T47D (cell line): ENCODE measurements at places on chromosomes 7 and 10.
A peak's percentile ranks its signal among the peaks of the same experiment; 100 is the strongest.

- DNase-seq, result no peak
These were observed 73.9 kb downstream of the REEP3 start for GRCh38 chr10:63595072-63595471.

DNA sequence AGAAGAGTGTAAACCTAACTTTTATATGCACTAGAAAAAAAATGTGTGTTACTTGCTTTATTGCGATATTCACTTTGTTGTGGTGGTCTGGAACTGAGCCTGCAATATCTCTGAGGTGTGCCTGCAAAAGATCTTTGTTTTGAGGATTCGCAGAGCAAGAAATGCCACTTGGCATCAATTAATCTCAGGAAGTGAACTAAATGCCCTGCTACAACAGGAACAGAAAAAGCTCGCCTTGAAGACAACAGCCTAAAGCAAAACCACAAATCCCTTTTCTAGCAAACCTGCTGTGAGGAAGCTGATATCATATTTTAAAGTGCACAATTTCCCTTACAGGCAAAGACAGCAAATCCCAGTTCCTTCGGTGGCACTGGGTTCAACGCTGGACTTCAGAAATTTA lies 675.8 kb downstream of the KCNMA1 start:
- DNase-seq, result no peak

DNA sequence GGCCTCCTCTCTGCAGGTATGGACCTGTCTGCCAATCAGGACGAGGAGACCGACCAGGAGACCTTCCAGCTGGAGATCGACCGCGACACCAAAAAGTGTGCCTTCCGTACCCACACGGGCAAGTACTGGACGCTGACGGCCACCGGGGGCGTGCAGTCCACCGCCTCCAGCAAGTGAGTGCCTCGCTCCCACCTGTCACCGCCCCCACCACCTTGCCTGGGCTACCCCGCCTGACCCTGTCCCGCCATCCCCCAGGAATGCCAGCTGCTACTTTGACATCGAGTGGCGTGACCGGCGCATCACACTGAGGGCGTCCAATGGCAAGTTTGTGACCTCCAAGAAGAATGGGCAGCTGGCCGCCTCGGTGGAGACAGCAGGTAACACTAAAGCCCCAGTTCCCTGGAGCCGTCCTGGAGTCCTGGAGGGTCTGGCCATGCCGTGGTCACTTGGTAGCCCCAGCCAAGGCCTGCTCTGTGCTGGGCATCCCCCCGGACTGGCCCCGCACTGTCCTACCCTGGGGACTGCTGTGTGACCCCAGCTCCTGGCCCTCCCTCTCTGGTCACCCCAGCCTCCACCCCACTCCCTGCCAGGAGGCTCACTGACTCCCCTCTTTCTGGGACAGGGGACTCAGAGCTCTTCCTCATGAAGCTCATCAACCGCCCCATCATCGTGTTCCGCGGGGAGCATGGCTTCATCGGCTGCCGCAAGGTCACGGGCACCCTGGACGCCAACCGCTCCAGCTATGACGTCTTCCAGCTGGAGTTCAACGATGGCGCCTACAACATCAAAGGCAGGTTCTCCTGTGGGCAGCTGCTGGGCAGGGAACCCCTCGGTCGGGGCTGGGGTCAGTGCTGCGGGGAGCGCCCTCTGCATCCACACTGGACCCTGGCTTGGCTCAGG lies 178.0 kb downstream of the RNF216 start:
- DNase-seq, result no peak

DNA sequence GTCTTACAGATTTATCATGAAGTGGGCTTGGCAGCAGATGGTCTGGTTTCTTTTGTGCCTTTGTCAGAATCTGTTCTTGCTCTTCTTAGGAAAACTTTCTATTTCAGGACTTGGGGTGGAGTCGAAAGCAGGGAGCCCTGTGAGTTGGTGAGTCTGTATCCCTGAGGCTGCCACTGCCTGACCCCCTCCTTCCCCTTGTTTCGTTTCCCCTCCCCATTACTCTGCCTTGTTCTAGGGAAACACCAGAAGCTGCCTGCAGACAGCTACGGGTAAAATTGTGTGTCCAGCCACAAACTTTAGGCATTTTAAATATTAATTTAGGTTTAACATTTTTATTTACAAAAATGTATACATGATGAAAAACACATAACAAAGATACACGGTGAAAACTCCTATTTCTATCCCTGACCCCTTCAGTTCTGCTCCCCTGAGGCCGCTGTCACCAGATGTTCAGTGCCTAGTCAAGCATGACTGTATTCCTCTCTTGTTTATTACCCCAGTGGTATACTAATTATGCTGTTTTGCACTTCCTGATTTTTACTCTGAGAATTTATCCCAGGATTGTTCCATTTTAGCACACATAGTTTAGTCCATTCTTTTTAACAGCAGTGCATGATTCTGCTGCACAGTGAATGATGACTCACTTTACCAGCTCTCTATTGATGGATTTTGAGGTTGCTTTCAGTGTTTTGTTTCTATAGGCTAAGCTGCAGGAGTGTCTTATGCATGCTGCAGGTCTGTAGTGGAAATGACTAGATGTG lies 9.1 kb downstream of the TSPAN14 start:
- no peak for DNase-seq

- DNase-seq, result no peak
These were observed 534.8 kb downstream of the AUTS2 start for GRCh38 chr7:70132852-70133690.

- peak; percentile 93 for DNase-seq
These were observed 81.7 kb downstream of the DLG5 start for GRCh38 chr10:77844713-77845445.

- no peak for DNase-seq
These were observed 38.0 kb downstream of the POLR1F start for GRCh38 chr7:19670806-19671205.

DNA sequence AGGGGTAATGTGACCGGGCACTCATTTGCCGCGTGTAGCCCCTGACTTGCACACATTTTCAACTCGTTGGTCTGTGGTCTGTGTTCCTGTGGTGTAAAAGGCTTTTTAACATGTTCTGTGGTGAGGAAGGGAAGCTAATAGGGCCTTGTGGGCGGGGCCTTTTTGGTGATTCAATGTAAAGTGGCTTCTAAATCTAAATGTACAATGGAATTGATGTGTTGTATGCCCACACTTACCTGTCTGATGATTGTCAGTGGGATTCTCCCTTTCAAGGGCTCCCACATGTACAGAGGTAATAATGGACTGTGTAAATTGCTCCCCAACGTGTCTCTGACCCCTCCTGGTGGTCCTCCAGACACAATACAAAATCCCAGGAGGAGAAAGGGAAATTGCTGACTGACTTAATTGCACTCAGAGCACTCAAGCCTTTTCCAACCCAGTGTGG lies 43.1 kb upstream of the GATAD1 start:
- no peak for DNase-seq

DNA sequence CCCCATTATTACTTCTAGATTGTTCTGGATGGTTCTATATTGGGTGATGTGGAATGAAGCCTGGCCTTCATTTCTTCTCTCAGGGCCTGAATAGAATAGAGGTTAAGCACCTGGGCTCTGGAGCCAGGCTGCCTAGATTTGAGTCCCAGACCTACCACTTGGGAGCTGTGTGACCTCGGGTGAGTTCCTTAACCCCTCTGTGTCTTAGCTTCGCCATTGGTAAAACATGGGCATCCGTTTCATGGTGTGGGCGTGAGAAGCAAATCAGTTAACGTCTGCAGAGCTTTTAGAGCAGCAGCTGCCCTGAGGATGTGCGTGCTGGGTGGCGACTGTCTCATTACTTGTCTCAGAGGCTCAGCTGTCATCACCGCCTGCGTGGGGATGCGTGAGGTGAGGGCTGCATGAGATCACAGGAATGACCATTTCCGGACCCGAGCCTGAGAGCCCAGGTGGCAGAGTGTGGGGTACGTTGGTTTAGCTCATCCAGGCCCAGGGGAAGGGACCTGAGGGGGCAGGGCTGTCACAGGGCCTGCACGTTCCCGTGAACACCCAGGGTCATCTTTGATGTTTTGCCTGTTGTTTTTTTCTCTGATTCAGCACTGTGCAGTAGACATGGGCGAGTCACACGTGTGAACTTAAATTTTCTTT lies 9.7 kb downstream of the AGAP3 start:
- DNase-seq, result no peak

DNA sequence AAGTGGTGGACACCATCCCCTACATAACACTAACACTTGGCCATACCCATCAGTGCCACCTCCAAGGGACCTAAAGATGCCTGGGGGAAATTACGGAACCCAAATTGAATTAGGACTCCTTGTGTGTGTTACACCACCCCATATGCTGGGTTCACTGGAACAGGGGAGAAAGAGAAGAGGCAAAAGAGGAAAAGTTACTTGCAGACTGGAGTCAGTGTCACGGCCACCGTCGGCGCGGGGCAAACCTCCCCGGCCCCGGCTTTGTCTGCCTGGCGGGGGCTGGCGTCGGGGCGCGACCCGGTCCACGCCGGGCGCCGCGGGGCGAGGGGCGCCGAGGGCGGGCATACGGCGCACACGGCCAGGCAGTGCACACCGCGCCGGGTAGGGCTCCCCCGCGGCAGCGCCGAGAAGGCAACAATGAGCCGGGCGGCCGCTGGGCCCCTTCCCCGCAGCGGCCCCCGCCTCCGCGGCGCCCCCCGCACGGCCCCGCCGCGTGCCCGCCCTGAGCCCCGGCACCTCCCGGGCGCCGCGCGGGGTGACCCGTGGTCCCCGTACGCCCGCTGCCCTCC lies 171.1 kb downstream of the FAM107B start:
- DNase-seq, result no peak

GRCh38 chr10:24901686-24902399 lies 50.6 kb downstream of the PRTFDC1 start:
- DNase-seq, result no peak

GRCh38 chr10:7561216-7561893 lies 105.4 kb downstream of the ITIH5 start:
- DNase-seq, result no peak

DNA sequence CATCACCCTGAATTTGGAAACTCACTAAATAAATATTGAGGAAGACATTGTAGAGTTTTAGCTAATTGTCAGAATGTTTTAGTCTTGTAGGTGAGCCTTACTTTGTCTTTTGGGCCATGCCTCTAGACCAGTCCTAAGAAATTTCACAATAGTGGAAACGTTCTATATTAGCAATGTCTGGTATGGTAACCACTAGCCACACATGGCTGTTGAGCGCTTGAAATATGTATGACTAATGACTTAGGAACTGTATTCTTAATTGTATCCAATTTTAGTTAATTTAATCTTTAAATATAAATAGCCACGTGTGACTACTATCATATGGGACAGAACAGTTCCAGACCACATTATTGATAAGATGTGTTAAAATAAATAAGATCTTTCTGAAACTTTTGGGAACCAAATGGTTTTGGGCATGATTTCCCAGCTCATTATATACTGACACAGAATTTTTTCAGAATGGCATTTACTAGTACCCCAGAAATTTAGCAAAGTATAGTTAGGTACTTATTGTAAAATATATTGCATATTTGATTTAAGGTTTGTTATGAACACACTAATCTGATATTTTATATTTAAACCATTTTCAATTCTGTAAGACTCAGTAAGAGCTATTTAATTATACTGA lies 95.0 kb downstream of the VPS50 start:
- no peak for DNase-seq

DNA sequence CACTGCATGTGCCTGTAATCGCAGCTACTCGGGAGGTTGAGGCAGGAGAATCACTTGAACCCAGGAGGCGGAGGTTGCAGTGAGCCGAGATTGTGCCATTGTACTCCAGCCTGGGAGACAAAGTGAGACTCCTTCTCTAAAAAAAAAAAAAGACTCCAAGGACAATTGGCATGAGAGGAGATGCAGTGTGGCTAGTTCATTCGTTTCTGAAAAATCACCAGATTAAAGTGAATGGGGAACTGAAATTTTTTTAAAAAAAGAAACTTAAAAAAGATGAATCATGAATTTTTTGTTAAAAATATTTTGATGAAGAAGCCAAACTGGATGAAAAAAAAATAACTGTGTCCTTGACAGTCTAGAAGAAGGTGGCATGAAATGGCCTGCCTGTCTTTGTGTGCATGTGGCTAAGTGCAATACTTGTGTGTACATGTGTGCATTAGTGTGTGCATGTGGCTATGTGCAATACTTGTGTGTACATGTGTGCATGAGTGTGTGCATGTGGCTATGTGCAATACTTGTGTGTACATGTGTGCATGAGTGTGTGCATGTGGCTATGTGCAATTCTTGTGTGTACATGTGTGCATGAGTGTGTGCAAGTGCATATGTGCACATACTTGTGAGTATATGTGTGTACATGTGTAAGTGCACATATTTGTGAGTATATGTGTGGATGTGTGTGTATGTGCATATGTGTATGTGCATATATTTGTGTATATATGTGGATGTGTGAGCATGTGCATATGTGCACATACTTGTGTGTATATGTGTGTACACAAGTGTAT lies 391.7 kb upstream of the KLF6 start:
- no peak for DNase-seq

DNA sequence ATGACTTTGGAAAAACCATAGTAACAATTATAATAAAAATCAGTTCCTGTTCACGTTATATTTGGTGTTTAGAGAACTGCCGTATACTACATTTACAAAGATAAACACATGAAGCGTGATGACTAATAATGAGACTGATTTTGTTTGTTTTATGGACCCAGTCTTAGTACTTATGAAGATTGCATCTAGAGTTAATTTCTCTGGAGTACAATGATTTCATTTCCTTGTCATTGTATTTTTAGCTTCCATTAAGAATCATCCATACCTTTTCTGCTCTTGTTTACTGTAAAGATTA lies 2.9 kb downstream of the RBM20 start:
- DNase-seq, result no peak

DNA sequence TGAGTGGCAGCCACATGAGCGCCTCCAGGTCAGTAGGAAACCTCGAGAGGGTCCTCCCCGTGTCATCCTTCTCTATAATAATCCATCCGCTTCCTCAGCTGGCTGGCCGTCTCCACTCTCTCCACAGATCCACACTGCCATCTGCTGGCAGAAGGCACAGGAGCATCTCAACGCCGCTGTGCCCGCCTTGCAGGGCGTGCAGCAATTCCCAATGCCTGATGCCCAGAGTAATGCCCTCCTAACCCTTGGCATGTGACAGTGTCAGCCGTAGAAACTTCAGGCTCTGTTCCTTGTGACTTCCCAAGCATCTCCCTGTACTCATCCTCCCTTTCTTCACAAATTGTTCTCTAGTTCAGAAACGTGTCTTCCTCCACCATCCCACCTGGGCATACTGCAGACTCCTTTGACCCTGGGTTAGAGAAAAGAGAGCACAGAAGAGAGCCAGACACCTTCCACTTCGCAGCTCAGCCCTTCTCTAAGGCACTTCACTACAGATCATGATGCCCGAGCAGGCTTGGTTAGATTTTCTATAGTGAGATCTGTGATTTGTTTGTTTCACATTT lies 70.8 kb downstream of the XPNPEP1 start:
- peak; percentile 78 for DNase-seq

- DNase-seq, result no peak
These were observed 83.9 kb downstream of the FGFR2 start for GRCh38 chr10:121514141-121514865.

DNA sequence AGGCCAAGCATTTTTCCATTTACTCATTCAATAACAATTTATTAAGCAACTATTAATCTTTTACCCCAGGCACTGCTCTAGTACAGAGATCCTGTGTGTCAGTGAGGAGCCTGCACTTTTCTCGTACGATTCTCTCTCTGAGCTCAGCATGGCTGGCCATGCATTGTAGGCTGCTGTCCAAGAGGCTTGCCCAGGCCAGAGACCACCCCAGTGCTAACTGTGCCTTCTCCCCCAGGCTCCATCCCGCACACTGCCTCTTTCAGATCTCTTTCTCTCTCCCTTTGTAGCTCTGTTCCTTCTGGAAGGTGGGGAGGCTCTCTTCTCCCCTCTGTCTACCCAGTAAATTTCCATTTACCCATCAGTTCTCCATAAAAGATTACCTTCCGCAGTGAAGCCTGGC lies 101.0 kb upstream of the IKZF1 start:
- no peak for DNase-seq

- DNase-seq, result no peak
These were observed 29.4 kb downstream of the OR9A2 start for GRCh38 chr7:142997456-142997989.
